ENCODE measurements at places on chromosomes 4 and X.

DNA sequence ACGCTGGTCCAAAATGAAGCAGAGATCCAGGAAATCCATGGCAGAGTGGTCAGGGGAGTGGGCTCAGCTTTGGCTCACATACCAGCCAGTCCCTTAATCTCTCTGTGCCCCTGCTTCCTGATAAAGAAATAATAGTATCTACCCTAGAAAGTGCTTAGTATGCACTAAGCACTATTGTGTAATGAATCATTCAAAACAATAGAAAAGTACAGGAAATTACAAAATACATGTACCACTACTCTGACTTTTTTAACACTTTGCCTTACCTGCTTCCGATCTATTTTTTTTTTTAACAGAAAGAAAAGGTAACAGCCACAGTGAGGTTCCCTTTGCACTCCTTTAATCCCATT is 49.9 kb downstream of the TBC1D9 start:
- DNase-seq: no peak

DNA sequence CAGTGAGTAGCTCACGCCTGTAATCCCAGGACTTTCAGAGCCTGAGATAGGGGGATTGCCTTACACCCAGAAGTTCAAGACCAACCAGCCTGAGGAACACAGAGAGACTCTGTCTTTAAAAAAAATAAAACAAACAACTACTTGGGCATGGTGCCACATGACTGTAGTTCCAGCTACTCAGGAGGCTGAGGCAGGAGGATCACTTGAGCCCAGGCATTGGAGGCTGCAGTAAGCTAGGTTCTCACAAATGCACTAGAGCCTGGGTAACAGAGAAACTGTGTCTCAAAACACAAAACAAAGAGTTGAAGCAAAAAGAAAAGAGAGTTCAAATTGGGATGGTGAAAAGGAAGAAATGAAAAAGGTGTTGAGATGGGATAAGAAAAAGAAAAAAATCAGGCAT is 10.8 kb downstream of the CAMK2D start:
- no peak for DNase-seq

- DNase-seq: no peak
Observed at GRCh38 chr4:70630162-70630561, 1.6 kb downstream of the ENAM start.

GRCh38 chr4:4762909-4763821 is 96.3 kb upstream of the MSX1 start:
- peak; percentile 50 for DNase-seq

GRCh38 chr4:109998867-109999584 is 86.3 kb downstream of the EGF start:
- DNase-seq: peak; percentile 63

GRCh38 chr4:23368081-23368697 is 521.7 kb downstream of the PPARGC1A start:
- DNase-seq: peak; percentile 35

- DNase-seq: no peak
Observed at GRCh38 chr4:76494243-76494642, 59.2 kb downstream of the SHROOM3 start.

- no peak for DNase-seq
Observed at GRCh38 chr4:80911458-80911857, 119.0 kb upstream of the BMP3 start.

DNA sequence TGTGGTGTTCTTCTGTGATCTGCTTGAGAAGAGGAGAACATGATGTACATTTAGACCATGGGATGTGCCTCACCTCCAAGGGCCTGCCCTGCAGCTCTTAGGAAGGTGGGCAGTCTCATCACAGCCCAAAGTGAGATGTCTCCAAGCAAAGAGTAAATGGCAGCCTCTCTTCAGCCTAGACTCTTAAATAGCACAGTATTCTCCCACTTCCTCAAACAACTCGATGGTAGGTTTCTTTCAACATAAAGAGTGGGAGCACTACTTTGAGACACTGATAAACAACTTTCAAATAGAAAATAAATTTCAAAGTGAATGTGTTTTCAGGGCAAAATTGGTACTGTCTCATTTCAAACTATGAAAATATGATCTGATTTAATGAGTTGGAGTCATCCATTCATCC is 35.2 kb downstream of the EDNRA start:
- DNase-seq: no peak

DNA sequence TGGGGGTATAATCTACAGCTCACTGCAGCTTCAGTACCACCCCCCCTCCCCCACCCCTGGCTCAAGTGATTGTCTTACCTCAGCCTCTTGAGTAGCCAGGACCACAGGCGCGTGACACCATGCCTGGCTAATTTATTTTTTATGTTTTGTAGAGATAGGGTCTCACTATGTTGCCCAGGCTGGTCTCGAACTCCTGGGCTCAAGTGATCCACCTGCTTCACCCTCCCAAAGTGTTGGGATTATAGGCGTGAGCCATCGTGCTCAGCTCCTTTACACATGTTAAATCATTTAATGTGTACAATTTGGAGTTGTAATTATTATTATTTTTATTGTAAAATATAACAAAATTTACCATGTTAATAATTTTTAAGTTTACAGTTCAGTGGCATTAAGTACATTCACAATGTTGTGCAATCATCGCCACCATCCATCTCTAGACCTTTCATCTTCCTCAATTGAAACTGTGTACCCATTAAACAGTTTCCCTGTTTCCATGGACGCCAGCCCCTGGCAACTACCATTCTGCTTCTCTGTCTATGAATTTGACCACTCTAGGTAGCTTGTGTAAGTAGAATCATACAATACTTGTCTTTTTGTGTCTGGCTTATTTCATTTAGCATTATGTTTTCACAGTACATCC is 6.1 kb downstream of the SLAIN2 start:
- no peak for DNase-seq
